ENCODE measurements at places on chromosomes 1 and 21. TPM values are rescaled to one million over a fixed set of nuclear protein-coding genes. Genes with fewer than 3 reads are reported as not detected.

DNA sequence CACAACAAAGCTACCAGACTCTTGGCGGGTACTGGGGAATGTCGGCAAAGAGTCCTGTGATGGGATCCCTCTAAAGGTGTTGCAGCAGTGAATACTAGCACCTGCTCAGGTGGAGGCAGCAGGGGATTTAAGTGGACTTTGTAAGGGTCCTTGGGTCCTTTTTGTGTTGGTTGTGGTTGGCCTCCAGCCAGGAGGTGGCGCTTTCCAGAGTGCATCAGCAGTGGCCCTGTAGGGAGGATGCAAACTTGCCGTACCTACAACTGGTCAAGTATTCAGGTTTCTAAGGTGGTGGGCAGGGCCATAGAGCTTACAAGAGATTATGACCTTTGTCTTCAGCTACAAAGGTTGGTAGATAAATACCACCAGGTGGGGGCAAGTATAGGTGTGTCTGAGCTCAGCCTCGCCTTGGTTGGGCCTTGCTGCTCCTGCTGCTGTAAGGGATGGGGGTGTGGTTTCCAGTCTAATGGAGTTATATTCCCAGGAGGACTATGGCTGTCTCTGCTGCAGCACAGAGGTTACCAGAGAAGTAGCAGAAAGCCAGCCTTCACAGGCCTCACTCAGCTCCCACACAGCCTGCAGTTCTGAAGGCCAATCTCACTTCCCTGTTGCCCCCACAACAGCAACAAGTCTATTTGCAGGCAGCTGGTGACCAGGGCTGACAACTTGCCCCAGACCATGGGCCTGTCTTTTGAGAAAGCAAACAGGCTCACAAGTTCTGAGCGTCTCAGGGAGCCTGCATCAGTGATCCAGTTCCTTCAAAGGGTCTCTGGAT lies 7.3 kb downstream of the OR2M5 start:
- no peak for DNase-seq

Gene SHISA4
- total RNA-seq: 10.9 TPM

- DNase-seq: no peak
These were observed 74.5 kb downstream of the NFIA start for GRCh38 chr1:61156576-61157467.

DNA sequence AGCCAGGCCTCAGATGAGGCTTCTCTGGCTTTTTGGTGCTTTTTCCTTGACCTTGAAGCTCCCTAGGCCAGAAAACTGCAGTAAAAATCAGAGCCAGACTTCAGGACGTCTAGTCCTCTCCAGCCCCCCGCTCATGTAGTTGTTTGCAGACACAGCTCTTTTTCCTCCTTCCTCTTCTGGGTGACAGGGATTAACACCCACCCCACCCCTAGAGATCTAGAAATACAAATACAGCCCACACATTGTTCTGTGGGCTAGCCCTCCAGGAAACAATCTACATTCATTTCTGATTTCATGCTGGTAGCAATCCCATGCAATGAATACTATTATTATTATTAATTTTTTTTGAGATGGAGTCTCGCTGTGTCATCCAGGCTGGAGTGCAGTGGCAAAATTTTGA lies 9.9 kb upstream of the CLSTN1 start:
- DNase-seq: no peak

Gene RAB7B
- 0.10 TPM for total RNA-seq

Gene HORMAD1
- total RNA-seq: not detected
